Natural killer cell (primary cell): ENCODE measurements at places on chromosomes 6 and 20.

- H3K27ac ChIP-seq, result no peak overlapping the region
- no peak overlapping the region for H3K4me3 ChIP-seq
- H3K4me1 ChIP-seq, result no peaks in the 10 kb centered on the region
- DNase-seq, result no peak
Observed at GRCh38 chr6:1757131-1757530, 147.4 kb downstream of the FOXC1 start.

GRCh38 chr6:145227593-145227992 is 507.7 kb downstream of the EPM2A start:
- no peak for DNase-seq
- no peaks in the 10 kb centered on the region for H3K4me1 ChIP-seq
- no peak overlapping the region for H3K4me3 ChIP-seq
- no peaks in the 10 kb centered on the region for H3K27me3 ChIP-seq

DNA sequence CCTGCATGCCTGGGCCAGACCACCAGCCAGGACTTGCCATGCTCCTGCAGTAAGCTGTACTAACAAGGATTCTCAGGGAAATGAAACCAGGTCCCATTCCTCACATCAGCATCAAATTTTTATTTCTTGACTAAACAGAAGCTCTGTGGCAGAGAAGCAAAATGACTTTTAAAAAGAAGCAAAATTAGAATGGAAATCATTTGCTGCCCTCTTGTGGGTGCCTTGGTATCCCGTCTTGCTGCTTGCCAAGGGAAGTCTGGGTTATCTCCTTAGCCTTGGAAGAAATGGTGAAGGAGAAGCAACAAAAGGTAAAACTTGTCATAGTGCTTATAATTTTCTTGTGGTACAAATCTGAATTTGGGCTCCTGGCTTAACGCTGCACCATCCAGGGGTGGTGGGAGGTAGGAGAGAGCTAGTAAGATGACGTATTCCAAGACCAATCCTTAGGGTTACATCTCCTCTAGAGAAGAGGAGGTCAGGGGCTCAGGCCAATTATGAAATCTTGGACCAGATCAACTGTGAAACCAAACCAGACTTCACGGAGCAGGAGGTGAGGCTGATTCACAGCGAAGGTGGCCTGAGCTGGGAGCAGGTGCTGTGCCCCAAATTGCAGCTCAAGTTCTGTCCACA is 107.5 kb downstream of the FAXC start:
- H3K4me1 ChIP-seq, result no peaks in the 10 kb centered on the region
- DNase-seq, result no peak
- no peak overlapping the region for H3K4me3 ChIP-seq
- H3K27ac ChIP-seq, result no peak overlapping the region
- H3K36me3 ChIP-seq, result no peaks in the 10 kb centered on the region

DNA sequence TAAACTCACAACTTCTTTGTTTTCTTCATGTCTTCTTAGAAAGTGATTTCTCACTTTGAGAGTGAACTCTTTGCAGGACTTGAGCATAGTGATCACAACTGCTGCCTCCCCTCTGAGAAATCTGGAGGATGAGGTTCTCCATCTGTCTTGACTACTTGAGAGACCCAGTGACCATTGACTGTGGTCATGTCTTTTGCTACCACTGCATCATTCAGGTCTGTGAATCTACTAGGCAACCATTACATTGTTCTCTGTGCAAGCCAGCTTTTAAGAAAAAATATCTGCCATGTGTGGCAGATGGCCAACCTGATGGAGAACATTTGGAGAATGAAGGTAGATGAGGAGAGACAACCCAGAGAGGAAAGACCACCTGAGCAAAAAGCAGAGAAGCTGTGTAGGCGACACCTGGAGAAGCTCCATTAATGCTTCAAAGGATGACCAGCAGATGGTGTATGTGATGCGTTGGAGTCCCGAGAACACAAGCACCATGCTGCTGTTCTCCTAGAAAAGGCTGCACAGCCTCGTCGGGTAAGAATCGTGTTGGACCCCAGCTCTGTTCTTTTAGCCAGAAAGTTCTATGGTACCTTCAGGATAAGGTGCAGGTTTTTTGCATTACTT is 25.1 kb upstream of the TRIM26 start:
- no peak overlapping the region for H3K27ac ChIP-seq
- H3K4me3 ChIP-seq, result no peak overlapping the region
- H3K4me1 ChIP-seq, result no peaks in the 10 kb centered on the region
- H3K36me3 ChIP-seq, result no peaks in the 10 kb centered on the region
- no peaks in the 10 kb centered on the region for H3K27me3 ChIP-seq

- no peak overlapping the region for H3K4me3 ChIP-seq
- no peaks in the 10 kb centered on the region for H3K27me3 ChIP-seq
- H3K4me1 ChIP-seq, result no peaks in the 10 kb centered on the region
- DNase-seq, result no peak
- H3K36me3 ChIP-seq, result peaks cover 89% of the 10 kb centered on the region
- H3K27ac ChIP-seq, result no peak overlapping the region
Observed at GRCh38 chr6:152207915-152208714, 400.6 kb downstream of the ESR1 start.

DNA sequence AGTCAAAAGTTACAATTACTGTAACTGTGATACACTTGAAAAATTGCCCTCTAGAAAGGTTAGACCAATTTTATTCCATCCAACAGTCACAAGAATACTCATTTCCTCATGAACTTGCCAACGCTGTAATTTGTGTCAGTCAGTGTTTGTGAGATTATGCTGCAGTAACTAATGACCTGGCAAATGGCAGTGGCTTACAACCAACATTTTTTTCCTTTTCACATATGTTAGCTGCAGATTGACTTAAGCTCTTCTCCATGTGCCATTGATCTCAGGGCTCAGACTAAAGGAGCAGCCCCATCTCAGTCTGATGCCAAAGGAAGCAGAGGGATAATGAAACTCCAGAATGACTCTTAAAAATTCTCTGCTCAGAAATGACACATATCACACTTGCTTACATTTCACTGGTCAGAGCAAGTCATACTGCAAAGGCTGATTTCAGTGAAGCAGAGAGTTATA is 92.3 kb upstream of the ELOVL5 start:
- H3K36me3 ChIP-seq, result no peaks in the 10 kb centered on the region
- H3K4me3 ChIP-seq, result no peak overlapping the region
- H3K4me1 ChIP-seq, result no peaks in the 10 kb centered on the region

DNA sequence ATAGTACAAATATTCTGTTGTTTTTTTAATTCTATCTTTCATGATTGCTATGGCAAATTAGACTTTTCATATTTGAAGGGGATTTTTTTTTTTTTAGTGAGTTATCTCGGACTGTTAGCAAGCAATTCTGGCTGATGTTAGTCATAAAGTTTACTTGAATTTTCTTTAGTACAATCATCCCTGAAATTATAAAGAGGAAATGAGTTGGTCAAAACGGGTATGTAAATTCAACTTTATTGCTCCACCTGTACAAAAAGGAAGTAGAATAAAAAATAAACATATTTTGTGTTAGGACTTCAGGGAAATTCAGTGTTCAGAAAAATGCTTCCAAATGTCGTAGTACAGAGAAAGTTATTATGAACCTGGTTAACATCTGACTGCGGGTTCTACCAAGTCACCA is 40.3 kb downstream of the PPP1R14C start:
- H3K36me3 ChIP-seq, result no peaks in the 10 kb centered on the region
- no peak for DNase-seq
- peaks cover 3% of the 10 kb centered on the region for H3K4me1 ChIP-seq
- H3K27ac ChIP-seq, result no peak overlapping the region

- no peaks in the 10 kb centered on the region for H3K27me3 ChIP-seq
- peak overlapping the region; percentile 73 for H3K27ac ChIP-seq
- DNase-seq, result no peak
Observed at GRCh38 chr20:44646023-44646640, 5.4 kb downstream of the ADA start.

DNA sequence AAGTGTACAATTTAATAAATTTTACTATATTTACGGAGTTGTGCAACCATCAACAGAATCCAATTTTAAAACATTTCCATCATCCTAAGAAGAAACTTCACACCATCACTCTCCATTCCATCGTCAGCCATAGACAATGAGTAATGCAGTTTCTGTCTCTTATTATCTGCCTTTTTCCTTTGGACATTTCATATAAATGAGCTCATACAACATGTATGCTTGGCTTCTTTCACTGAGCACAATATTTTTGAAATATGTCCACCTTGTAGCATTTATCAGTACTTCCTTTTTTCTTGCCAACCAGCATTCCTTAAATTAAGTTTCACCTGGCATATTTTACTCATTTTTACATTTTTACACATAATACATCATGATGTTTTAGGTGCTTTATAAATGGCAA is 22.7 kb upstream of the HIVEP1 start:
- no peaks in the 10 kb centered on the region for H3K4me1 ChIP-seq
- H3K36me3 ChIP-seq, result no peaks in the 10 kb centered on the region
- no peak overlapping the region for H3K4me3 ChIP-seq
- no peak overlapping the region for H3K27ac ChIP-seq

DNA sequence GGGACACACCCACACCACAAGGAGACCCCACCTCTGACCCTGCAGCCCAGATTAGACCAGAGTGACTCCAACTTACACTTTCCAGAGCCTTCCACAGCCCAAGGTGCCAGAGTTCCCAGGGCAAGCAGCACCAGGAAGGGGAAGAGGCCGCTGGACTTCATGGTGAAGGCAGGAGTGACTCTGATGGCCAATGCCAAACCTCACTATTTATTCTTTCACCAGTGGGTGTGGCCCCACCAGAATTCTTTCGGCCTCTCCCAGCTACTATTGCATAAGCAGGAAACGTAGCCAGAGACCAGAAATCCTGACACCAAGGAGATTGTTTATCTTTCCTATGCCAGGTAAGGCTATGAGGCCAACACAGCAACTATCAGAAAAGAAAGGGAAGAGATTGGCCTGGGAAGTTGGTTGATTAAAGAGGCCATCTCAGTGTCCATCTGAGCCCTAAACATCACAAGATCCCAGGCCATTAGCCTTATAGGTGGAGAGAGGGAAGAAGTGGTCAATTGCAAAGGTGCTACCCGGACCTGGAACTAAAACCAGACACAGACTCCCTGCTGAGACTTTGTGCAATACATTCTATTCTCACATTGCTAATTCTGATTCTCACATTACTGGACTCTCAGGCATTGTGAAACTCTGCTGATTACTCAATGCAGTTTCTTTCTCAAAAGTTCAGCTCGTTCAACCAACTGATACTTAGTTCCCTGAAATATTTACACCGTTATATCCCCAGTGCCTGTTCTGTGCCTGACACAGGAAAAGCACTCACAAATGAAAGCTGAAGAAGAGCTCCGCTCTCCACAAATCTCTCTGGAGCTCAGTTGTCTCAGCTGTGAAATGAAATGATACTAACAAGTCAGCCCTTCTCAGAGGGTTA is at the start of gene SLPI:
SLPI (minus strand) TSS at position 182 of the 880 bp plus-strand sequence; CDS start at position 161, 21 bp downstream.
- no peaks in the 10 kb centered on the region for H3K36me3 ChIP-seq
- peaks cover 14% of the 10 kb centered on the region for H3K27me3 ChIP-seq
- H3K4me3 ChIP-seq, result no peak within 1 kb of the TSS
- no peak within 1 kb of the TSS for H3K27ac ChIP-seq
- H3K4me1 ChIP-seq, result no peaks in the 10 kb centered on the region
- no peak for DNase-seq

GRCh38 chr20:44111712-44112335 is 75.2 kb downstream of the JPH2 start:
- no peak overlapping the region for H3K27ac ChIP-seq
- DNase-seq, result no peak

DNA sequence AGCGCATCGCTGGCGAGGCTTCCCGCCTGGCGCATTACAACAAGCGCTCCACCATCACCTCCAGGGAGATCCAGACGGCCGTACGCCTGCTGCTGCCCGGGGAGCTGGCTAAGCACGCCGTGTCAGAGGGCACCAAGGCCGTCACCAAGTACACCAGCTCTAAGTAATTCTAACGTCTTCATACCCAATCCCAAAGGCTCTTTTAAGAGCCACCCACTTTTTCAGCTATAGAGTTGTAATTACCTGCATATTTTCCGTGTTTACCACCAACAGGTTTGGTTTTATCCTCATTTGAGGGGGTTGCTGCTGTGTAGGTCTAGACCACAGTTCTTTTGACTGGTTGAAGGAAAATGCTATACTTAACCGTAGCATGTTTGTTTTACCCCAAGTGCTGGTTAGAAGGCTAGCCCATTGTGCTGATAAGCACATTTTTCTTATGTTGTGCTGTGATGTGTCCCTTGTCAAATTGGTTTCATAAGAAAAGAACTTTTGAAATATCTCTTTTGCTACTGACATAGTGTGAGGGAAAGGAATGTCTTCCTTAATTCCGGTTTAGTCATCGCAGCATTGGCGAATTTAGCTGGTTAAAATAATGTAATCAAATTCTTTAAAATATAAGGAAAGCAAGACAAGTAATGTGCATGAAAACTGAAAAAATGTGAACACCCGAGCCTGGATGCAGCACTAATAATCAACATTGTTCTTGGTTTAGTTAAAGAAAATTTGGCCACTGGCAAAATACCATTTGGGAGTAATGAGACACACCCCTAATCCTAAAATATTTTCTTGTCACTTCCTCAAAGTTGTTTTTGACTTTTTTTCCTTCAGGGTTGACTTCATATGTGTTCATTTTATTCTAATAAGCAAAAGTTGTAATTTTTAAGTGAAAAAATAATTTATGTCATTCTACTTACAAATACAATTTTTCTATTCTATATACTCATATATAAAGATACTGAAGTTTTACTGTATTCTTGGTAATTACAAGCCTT is 112.8 kb downstream of the HFE start:
- no peaks in the 10 kb centered on the region for H3K36me3 ChIP-seq
- H3K4me1 ChIP-seq, result peaks cover 33% of the 10 kb centered on the region
- no peak for DNase-seq
- H3K27ac ChIP-seq, result peak overlapping the region; percentile 94
- H3K4me3 ChIP-seq, result peak overlapping the region; percentile 92

GRCh38 chr20:63693733-63694583 is 2.5 kb upstream of the TNFRSF6B start:
- H3K4me1 ChIP-seq, result peaks cover 34% of the 10 kb centered on the region
- no peak for DNase-seq
- no peak overlapping the region for H3K27ac ChIP-seq
- H3K36me3 ChIP-seq, result peaks cover 5% of the 10 kb centered on the region
- no peak overlapping the region for H3K4me3 ChIP-seq

- H3K36me3 ChIP-seq, result no peaks in the 10 kb centered on the region
- H3K27me3 ChIP-seq, result no peaks in the 10 kb centered on the region
- no peaks in the 10 kb centered on the region for H3K4me1 ChIP-seq
Observed at GRCh38 chr6:125586074-125586473, 163.4 kb upstream of the HEY2 start.

GRCh38 chr6:119200512-119201175 is 122.2 kb upstream of the FAM184A start:
- peaks cover 31% of the 10 kb centered on the region for H3K36me3 ChIP-seq
- H3K4me3 ChIP-seq, result no peak overlapping the region
- no peaks in the 10 kb centered on the region for H3K27me3 ChIP-seq
- H3K27ac ChIP-seq, result no peak overlapping the region
- no peaks in the 10 kb centered on the region for H3K4me1 ChIP-seq
- DNase-seq, result no peak

- H3K4me3 ChIP-seq, result no peak overlapping the region
- H3K27ac ChIP-seq, result no peak overlapping the region
- H3K27me3 ChIP-seq, result no peaks in the 10 kb centered on the region
- peaks cover 13% of the 10 kb centered on the region for H3K4me1 ChIP-seq
- no peaks in the 10 kb centered on the region for H3K36me3 ChIP-seq
Observed at GRCh38 chr6:109322825-109323224, 59.4 kb downstream of the CD164 start.

- H3K4me1 ChIP-seq, result no peaks in the 10 kb centered on the region
- DNase-seq, result no peak
- H3K27me3 ChIP-seq, result no peaks in the 10 kb centered on the region
- H3K4me3 ChIP-seq, result no peak overlapping the region
- no peak overlapping the region for H3K27ac ChIP-seq
- H3K36me3 ChIP-seq, result peaks cover 14% of the 10 kb centered on the region
Observed at GRCh38 chr6:16585805-16586204, 175.5 kb downstream of the ATXN1 start.

GRCh38 chr6:72078096-72078495 is 191.7 kb downstream of the RIMS1 start:
- no peaks in the 10 kb centered on the region for H3K27me3 ChIP-seq
- DNase-seq, result no peak
- no peak overlapping the region for H3K27ac ChIP-seq
- no peak overlapping the region for H3K4me3 ChIP-seq
- H3K4me1 ChIP-seq, result no peaks in the 10 kb centered on the region
